ENCODE measurements at places on chromosomes 16 and 17. TPM values are rescaled to one million over a fixed set of nuclear protein-coding genes. Genes with fewer than 3 reads are reported as not detected.

DNA sequence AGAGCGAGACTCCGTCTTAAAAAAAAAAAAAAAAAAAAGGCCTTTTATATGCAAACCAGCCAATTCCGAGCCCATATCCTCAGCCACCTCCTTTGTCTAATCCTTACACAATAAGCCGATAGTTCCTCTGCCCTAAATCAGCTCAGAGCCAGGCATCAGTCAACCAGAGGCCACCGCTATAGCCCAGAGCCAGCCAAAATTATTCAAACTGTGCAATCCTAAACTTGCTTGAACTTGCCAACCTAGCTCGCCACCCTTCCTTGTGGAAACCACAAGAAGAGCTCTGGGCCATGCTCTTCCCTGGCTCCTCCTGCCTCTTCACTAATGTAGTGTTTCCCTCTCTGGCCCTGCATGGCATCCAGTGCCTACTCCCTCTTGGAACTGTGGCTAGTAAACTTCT, 17.7 kb downstream of the ITGAL start:
- DNase-seq, result no peak

QRICH2 gene
- total RNA-seq, result 0.48 TPM

DNA sequence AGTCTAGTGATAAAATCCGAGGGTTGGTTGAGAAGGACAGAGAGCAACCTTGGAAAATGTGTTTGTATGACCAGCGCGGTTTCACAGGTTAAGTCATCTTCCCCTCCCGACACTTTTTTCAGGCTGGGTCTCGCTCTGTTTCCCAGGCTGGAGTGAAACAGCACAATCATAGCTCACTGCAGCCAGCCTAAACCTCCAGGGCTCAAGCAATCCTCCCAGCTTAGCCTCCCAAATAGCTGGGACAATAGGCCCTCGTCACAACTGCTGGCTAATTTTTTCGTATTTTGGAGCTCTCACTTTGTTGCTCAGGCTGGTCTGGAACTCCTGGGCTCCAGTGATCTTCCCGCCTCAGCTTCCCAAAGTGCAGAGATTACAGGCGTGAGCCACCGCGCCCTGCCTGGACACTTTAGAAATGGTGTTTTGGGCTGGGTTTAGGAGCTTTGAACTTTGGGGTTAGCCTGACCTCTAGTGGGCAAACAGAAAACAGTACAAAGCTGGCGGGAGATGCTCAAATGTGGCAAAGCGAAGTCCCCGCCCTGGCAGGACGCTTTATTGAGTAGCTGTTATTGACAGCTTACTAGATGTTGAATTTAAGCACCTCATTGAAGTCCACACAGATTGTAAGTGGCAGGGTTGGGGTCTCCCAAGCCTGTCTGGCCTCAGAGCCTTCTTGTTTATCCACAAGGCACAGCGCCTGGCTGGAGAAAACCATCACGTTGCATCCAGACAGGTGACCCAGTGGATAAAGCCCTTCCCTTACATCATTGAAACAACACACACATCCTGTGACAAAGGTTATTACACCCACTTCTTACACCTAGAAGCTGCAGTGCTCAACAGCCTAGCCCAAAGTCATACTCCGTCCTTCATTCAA, 34.7 kb upstream of the RBBP6 start:
- DNase-seq, result peak; percentile 64

LAT gene
- total RNA-seq, result 0.72 TPM

DNA sequence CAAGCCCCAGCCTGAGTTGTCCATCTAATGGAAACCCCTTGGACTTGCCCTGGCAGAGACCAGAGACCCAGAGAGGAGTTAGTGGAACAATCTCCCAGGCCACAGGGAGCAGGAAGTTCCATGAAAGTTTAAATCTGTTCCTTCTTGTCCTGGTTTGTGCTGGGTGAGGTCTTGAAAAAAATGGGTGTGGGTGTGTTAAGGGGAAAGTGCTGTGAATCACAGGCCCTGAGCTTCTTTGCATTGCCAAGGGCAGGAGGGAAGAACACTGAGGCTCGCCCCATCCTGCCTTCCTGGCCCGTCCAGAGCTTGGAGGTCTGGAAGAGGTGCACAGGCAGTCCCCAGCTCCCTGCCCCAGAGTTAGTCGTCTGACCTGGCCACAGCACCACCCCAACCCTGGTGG, 2.3 kb downstream of the ADORA2B start:
- DNase-seq, result peak; percentile 42

- DNase-seq, result no peak
Observed at GRCh38 chr16:67248073-67248400, 742 bp upstream of the SLC9A5 start.

DNA sequence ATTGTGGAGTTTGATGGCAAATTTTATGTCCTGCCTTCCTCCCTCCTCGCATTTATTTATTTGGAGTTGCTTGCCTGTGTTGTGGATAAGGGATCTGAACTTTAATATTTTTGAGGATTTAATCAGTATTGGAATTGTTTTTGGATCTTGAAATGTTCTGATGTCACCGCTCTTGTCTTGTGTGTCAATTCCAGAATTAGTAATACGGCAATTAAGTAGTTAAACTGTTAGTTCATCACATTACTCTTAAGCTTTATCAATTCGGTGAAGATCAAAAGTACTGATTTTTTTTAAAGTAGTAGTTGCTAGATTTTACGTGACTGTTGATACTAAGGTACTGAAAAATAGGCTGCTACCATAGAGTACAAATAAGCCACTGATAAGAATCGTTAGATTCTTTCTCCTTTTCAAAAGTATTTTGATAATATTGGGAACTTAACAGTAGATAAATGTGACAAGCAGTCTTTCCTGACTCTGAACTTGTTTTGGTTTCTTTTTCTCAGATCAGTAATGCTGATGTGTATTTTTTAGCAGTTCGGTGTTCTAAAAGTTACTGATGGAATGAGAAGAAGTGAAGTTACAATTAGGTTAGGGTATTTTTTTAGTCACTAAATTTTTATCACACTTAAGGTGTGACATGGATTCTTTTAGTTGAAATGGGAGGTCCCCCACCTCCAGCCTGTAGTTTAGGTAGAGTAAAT, 2.0 kb downstream of the RBBP6 start:
- DNase-seq, result peak; percentile 6

DNA sequence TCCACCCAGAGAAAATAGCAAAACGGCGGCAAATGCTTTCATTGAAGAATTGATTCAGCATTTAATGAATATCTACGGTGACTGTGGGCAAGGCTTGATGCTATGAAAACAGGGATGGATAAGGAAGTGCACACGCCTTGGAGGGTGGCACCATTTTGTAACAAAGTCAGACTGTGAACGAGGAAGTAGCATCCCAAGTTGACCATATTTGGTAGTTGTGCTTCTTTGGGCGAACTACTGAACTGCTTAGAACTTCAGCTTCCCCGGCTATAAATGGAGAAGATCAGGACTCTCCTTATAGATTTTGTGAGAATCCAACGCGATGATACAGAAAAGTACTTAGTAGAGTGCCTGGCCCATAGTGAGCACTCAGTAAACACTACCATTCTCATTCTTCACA, 303.2 kb downstream of the MAF start:
- no peak for DNase-seq

DNA sequence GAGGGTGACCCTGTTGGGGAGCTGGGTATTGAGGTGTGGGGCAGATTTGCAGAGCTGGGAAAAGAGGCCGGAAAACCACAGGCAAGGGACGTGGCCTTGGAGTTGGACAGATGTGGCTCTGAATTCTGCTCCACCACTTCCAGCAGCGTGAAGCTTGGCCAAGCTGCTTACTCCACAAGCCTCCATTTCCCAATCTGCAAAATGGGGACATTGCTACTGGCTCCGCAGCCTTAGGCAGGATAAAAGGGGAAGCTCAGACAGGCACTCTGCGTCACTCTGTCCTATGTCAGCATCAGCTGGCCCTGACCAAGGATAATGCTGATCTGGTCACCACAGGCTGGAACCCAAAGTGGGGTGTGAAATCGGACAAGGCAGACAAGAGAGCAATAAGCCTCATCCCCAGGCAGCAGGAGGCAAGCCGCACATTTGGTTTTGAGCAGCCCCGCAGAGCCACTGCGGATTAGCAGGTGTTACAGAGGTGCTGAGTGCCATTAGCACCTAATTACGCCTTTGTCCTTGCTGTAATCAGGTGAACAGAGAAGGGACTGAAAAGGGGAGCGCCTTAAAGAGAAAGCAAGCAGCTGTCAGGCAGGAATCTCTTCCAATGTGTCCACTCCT, 54.8 kb downstream of the SDK2 start:
- no peak for DNase-seq

GRCh38 chr17:67753026-67753425, 35.3 kb downstream of the NOL11 start:
- no peak for DNase-seq

CTRB2 gene
- not detected for total RNA-seq

DNA sequence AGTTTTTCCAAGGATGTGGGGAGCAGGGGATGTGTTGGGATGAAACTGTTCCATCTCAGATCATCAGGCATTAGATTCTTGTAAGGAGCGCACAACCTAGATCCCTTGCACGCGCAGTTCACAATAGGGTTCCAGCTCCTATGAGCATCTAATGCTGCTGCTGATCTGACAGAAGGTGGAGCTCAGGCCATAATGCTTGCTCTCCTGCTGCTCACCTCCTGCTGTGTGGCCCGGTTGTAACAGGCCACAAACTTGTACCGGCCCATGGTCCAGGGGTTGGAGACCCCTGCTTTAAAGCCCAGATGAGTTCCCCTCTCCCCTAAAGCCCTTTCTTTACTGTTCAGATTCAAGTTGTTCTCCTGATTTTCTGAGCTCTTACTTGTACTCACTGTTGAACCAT, 44.8 kb downstream of the RNF135 start:
- DNase-seq, result no peak

- no peak for DNase-seq
Observed at GRCh38 chr17:1379930-1380313, 20.1 kb downstream of the YWHAE start.

KCNJ2 gene
- total RNA-seq, result 10.1 TPM

DNA sequence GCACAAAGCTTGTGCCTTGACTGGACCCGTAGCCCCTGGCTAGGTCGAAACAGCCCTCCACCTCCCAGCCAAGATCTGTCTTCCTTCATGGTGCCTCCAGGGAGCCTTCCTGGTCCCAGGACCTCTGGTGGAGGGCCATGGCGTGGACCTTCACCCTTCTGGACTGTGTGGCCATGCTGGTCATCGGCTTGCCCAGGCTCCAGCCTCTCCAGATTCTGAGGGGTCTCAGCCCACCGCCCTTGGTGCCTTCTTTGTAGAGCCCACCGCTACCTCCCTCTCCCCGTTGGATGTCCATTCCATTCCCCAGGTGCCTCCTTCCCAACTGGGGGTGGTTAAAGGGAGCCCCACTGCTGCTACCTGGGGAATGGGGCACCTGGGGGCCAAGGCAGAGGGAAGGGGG, 3.5 kb downstream of the CTRL start:
- DNase-seq, result no peak

KRTAP4-6 gene
- 1.2 TPM for total RNA-seq

DNA sequence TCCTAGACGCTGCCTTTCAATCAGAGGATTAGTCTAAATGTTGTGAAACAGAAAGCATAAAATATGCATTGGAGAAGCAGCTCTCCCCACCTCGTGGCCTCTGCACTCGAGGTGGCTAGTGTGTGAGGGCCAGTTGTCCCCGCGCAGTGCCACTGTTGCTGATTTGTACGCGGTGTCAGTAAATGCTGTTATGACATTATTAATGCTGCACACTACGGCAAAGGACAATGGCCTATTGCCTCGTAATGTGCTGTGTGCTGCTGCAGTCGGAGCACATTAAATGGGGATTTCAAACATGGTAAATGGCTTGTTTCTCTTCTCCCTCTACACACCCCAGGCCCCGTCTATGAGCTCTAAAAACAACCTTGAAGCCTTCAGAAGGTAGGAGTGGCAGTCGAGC, 5.7 kb upstream of the MGAT5B start:
- DNase-seq, result no peak

GRCh38 chr17:12985431-12986293, 32.2 kb downstream of the ELAC2 start:
- no peak for DNase-seq

GRCh38 chr16:1076801-1077576, 4.4 kb downstream of the SSTR5 start:
- DNase-seq, result no peak

DNA sequence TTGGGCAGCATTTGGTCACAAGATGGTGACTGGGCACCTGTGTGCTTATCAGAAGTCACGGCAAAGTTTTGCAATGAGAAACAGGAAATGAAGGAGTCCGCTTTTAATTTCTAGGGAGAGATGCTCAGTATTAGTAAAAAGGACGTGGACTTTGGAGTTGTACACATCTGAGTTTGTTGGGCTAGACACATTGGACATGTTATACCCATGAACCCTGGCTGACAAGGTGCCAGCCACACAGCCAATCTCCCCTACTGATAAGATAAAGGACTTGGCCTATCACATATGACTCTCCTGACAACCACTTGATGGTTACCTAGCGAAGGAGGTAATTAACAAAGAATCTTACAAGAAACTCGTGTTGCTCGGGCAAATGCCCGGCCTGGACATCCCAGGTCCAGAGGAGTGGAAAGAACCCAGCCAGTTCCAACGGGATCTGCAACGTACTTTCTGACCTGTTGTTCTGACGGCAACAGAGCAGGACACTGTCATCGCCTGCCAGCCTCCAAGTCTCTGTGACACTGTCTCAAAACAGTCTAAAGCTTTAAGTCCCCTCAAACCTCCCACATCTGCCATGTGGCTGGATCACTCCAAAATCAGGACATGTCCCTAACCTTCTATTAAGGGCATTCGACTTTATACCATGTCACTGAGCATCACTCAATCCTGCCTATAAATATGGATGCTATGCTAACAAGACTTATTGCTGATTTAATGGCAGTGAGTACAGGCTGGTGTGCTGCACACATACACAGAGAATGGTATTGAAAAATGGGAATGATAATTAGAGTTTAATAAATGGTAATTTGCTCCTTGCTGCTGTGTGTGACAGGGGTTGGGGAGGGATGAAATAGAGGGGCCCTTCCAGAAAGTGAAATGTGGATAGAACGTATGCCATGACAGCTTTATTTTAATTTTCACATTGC, 47.6 kb upstream of the LYRM9 start:
- DNase-seq, result no peak

- DNase-seq, result no peak
Observed at GRCh38 chr16:79750311-79750710, 149.8 kb upstream of the MAF start.

P2RX5 gene
- total RNA-seq, result 0.24 TPM

GRCh38 chr17:4152471-4152870, 9.5 kb downstream of the CYB5D2 start:
- no peak for DNase-seq

CA5A gene
- 0.72 TPM for total RNA-seq
